ENCODE measurements at places on chromosomes 3 and 15. TPM values are rescaled to one million over a fixed set of nuclear protein-coding genes. Genes with fewer than 3 reads are reported as not detected.

OR5H15 gene
- not detected for total RNA-seq

LYZL4 gene
- total RNA-seq: not detected

SLC12A1 gene
- not detected for total RNA-seq

CP gene
- total RNA-seq: 26.3 TPM

KLF15 gene
- total RNA-seq: 25.3 TPM

- no peaks in the 10 kb centered on the region for H3K27me3 ChIP-seq
- no peaks in the 10 kb centered on the region for H3K36me3 ChIP-seq
Observed at GRCh38 chr15:100463515-100463914, 65.2 kb downstream of the CERS3 start.

DNA sequence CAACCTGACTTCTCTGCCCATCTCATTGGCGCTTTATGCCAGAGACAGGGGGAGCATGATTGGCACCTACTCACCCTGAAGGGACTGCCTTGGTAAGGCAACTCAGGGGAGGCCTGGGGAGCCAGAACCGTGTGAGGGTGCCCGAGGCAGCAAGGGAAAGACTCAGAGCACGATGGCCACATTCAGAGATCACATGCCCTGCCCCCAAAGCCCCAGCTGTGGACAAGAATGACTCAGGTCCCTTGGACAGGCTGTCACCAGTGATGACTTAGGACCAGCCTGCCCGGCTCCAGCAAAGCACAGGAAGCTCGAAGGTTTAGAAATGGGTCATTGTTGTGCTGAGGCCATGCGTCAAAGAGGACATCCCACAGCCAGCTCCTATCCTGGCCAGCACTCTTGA, 49.1 kb upstream of the LIMD1 start:
- H3K36me3 ChIP-seq: peaks cover 8% of the 10 kb centered on the region
- H3K4me3 ChIP-seq: no peak overlapping the region
- H3K27me3 ChIP-seq: no peaks in the 10 kb centered on the region
- no peak for DNase-seq

GRCh38 chr3:123951522-123952447, 9.2 kb downstream of the CCDC14 start:
- H3K27me3 ChIP-seq: no peaks in the 10 kb centered on the region
- DNase-seq: no peak
- no peak overlapping the region for H3K4me3 ChIP-seq
- H3K4me1 ChIP-seq: no peaks in the 10 kb centered on the region
- no peaks in the 10 kb centered on the region for H3K36me3 ChIP-seq
- no peak overlapping the region for H3K27ac ChIP-seq

GRCh38 chr3:53242642-53243041, 13.2 kb downstream of the TKT start:
- peak overlapping the region; percentile 39 for H3K27ac ChIP-seq
- no peaks in the 10 kb centered on the region for H3K27me3 ChIP-seq
- H3K4me1 ChIP-seq: peaks cover 46% of the 10 kb centered on the region
- no peaks in the 10 kb centered on the region for H3K36me3 ChIP-seq

DNA sequence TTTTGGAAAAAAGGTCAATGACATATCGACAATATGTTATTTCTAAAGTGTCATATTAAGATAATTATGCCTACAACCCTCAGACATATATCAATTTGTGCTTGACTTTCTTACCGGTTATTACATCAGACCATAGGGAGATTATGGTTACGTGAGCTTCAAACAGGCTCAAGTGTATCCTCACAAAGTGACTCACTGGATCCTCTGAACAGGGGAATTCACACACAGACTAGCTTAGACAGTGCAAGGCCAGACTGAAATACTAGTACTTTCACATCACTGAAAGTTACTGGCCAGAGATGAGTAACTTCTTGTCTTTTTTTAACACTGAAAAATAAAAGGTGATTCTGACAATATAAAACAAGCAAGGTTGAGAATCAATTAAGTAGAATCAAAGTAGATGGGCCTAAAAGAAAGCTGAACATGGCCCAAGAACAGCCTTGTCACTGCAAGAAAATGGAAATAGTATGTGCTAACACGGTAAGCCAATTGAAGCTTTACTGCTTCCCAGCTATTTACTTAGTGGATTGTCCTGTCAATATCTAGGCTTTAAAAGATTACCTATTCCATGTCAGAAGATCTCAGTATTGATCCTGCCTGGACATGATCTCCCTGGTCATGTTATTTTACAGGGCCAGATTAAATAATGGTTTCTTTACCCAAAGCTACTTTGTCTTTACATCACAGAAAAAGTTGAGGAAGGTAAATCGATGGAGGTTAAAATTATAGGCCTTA, 848.6 kb downstream of the ROBO1 start:
- no peaks in the 10 kb centered on the region for H3K27me3 ChIP-seq
- H3K4me1 ChIP-seq: peaks cover 21% of the 10 kb centered on the region
- no peak overlapping the region for H3K27ac ChIP-seq
- no peak for DNase-seq

- H3K4me3 ChIP-seq: no peak overlapping the region
- no peak overlapping the region for H3K27ac ChIP-seq
- DNase-seq: no peak
- H3K27me3 ChIP-seq: no peaks in the 10 kb centered on the region
Observed at GRCh38 chr3:174397848-174398247, 461.3 kb upstream of the NAALADL2 start.

DNA sequence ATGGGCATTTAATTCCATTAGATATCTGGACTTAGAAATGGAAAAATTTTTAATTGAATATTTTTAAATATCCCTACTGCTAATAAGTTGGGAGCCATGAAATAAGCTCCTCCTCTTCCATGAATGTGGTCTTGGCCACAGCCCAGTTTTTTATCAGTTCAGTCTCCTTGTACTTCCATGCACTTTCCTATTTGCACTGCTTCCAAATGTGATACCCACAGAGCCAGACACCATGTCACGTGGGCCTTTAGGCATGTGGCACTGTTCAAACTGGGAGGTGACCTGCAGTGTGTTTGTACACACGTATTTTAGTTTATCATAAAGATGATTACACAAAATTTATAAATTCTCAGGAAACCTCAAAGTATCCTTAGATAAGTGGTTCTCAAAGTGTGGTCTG, 80.1 kb upstream of the DGKG start:
- H3K36me3 ChIP-seq: no peaks in the 10 kb centered on the region
- H3K27me3 ChIP-seq: no peaks in the 10 kb centered on the region
- no peaks in the 10 kb centered on the region for H3K4me1 ChIP-seq
- no peak overlapping the region for H3K27ac ChIP-seq
- no peak overlapping the region for H3K4me3 ChIP-seq

DNA sequence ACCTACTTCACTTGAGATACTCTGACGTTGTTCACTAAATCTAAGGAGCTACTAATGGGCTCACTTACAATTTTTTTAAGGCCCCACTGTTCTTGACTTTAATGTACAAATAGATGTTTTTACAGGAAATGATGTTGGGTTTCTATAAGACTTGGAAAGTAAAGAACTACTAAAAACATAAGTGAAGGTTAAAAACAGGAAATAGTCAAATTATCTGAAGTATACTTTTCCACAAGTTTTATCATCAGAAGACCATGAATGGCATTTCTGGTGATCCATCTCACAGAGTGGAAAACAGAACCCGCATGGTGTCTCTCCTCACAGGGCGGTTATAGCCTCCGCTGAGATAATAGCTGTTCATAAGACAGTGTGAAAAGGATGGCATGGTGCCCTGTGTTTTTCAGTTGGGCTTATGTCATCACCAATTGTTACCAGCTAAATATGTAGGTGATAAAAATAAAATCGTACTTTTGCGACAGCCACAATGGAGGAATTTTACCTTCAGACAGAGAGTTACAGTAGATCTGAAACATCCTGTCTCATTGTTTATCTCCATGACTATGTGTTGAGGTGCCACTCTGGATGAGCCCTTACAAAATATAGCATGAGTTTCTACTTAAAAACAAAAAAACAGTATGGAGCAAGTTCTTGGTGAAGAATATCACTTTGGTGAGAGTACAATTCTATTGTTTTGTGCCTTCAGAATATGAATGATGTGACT, 462.4 kb downstream of the RAP2B start:
- H3K36me3 ChIP-seq: no peaks in the 10 kb centered on the region
- H3K4me1 ChIP-seq: no peaks in the 10 kb centered on the region
- H3K27ac ChIP-seq: no peak overlapping the region
- DNase-seq: no peak

GRCh38 chr3:94179059-94179458, 116.2 kb downstream of the NSUN3 start:
- DNase-seq: no peak
- H3K4me3 ChIP-seq: no peak overlapping the region
- no peaks in the 10 kb centered on the region for H3K4me1 ChIP-seq
